Nucleus accumbens (tissue), 56 donors: ENCODE measurements at places on chromosomes 16 and 17.
A peak's percentile ranks its signal among the peaks of the same experiment; 100 is the strongest.

- DNase-seq: no peak
These were observed 139.5 kb downstream of the BCAS3 start for GRCh38 chr17:60817192-60817591.

DNA sequence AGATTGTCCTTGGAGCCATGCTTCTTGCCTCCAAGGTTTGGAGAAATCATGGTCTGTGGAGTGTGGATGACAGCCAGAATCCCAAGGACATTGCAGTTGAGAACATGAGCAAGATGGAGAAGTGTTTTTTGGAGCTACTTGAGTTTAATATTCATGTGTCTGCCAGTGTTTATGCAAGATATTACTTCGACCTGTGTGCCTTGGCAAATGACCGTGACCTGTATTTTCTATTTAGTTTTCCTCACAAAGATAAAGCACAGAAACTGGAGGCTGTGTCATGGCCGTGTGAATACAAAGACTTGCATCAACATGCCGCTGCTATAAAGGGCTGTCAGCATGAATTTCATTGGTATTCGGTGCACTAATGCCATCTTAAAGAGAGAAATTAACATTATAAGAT is 9.0 kb downstream of the GGA2 start:
- no peak for DNase-seq

DNA sequence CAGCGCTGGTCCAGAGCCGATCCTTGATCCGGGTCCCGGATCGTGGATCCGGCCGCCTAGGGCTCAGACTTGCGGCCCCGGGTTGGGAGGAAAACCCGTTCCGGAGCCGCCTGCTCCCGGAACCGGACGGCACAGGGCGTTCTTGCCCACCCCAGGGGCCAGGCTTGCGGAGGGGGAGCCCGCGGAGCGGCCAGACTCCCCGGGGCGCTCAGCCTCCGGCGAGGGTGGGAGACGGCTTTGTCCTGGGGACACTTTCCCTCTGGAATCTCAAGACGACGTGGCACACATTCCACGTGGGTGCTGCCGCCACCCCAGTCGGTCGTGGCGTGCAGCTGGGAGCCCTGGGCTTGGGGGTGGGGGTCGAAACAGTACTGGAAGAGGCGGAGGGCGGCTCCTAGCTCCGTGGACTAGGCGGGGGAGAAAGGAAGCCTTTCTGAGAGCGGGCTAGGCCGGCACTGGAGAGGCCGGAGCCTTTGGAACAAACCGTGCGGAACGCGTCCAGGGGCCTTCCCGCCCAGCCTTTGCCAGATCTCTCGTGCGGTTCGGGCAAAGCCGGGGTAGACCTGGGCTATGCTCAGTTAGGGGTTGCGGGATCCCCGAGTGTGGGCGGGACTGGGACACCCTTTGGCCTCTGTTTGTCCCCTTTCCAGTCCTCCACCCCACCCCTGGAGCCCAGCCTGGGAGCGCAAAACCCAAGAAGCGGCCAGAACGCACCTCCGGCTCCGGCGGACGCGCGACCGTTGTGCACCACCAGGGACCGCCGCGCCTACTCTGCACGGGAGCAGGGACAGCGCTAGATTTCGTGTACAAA is 26.5 kb downstream of the SREBF1 start:
- no peak for DNase-seq

DNA sequence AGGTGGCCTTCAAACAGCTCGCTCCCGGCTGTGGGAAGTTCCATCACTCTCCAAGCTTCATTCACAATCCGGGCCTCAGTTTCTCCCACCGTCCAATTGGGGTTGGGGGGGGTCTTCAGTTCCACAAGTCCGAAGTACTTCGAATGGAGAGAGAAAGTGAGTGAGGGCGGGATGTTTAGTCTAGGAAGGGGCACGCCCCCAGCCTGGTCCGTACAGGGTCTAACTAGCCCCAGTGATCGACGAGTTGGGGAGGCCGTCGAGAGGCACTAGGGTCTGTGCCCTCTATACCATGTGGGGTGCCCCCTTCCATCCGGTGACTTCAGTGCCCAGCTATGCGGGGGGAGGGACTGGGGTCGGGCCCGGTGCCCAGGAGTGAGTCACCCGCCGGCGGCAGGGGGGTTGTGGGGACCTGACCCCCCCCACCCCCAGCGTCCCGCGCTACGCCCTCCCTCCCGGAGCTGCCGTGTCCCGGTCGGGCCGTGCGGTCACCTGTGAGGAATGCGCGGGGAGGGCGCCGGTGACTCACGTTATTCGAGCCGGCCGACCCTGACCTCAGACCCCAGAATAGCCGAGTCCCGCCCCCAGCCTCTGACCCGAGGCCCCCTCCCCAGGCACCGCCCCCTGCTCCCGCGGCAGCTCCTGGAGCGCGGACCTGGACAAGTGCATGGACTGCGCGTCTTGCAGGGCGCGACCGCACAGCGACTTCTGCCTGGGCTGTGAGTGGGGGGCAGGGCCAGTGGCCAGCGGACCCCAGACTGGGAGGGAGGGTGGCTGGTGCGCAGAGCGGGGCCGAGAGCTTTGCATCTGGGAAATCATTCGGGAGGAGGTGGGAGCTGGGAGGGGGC is 658 bp downstream of the TNFRSF12A start:
- peak; percentile 19 for DNase-seq

- DNase-seq: no peak
These were observed 20.4 kb downstream of the OTOA start for GRCh38 chr16:21684199-21684598.

DNA sequence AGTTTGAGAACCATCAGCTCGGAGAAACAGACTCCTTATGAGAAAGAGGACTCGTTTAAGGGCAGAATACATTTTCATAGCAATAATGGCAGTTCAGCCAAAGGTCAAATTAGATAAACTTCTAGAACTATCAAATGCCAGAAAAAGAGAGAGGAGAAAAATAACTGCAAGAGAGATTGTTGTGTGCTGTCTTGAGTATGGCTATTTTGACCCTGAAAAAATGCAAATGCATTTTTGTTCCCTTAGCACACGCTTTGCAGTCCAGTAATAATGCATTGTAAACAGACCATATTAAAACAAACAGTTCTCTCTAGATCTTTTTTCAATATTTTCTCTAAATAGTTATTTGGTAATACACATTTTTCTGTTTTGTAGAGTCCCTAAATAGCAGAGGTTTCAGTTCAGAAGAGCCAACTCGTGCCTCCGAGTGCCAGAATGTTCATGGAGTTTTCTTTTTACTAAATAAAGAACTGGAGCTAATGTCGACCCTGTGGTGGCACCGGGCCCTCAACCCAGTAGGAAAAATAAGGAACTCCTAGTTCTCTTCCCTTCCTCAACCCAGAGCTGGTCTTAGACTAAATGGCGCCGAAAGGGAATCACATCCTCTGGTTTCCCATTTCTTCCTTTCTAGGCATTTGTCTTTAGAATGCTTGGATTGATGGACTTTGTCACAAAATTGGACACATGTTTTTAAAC is 298.0 kb downstream of the MAP2K4 start:
- DNase-seq: no peak

DNA sequence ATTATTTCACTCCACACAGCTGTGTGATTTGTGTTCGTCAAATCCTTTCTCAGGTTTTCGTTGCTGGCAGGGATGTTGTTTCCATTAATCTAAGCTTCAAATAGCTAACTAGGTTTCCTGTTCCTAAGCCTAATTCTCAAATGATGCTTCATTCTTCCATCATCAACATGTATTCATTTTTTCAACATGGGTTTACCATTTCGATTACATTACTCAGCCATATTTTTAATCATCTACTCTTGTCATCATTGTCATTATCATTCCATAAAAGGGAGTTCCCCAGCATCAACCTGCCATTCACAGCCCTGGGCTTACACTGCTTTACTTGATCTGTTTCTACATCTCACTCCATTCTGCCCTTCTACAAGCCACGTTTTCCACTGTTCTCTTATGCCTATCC is 33.3 kb upstream of the ANKFN1 start:
- DNase-seq: no peak

- DNase-seq: no peak
These were observed 103.9 kb upstream of the SEC14L1 start for GRCh38 chr17:77036841-77037381.

DNA sequence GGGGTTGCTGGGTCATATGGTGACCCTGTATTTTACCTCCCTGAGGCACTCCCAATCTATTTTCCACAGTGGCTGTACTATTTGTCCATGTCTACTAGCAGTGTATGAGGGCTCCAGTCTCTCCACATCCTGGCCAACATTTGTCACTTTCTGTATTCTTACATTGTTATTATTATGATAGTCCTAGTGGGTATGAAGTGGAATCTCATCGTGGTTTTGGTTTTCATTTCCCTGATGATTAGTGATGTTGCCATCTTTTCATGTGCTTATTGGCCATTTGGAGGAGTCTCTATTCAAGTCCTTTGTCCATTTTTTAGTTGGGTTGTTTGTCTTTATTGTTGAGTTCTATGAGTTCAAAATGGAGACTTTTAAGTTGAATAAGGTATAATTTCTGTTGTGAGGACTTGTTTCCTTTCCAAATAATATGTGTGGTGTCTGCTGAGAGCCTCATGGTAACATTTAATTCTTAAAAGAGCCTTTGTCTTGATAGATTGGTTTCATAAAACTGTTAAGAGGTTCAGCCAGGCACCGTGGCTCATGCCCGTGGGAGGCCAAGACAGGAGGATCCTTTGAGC is 108.2 kb downstream of the RPTOR start:
- no peak for DNase-seq

DNA sequence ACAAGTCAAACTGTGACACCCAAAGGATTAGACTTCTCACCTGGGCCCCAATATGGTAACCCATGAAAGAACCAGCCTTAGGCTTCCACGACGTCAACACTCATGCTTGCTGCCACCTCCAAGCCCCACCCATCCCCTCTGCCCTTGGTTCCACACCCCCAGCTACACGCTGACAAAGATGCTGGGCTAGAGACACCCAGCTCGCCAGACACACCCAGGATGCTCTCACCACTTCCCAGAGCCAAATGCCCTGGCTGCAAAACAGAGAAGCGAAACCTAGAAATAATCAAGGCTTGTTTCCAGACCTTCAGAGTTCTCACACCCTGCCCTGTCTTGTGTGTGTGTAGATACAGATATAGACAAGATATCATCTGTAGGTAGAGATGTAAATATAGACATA is 26.0 kb upstream of the ADCY9 start:
- no peak for DNase-seq

DNA sequence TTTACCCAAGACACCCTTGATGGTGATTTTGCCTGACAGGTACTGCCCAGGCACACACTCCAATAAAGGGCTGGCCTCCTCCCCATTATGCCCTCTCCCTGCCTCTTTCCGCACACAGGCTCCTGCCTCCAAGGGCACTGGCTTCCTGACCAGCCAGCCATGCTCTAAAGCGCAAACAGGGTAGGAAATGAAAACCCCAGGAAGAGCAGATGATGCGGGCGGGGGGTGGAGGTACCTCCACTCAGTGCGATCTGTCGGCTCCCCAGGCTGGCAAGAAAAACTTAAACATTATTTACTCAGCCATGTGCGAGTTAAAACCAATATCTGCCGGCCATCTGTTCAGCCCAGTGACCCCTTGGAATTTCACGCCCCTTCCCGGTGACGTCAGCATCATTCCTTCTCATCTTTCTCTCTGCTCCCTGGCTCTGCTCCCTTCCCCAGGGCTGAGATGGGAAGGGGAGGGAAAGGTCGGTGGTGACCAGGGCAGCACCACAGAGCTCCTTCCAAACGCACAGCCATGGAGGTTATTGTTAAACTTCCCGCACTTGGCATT is 262.5 kb downstream of the CBLN1 start:
- no peak for DNase-seq

DNA sequence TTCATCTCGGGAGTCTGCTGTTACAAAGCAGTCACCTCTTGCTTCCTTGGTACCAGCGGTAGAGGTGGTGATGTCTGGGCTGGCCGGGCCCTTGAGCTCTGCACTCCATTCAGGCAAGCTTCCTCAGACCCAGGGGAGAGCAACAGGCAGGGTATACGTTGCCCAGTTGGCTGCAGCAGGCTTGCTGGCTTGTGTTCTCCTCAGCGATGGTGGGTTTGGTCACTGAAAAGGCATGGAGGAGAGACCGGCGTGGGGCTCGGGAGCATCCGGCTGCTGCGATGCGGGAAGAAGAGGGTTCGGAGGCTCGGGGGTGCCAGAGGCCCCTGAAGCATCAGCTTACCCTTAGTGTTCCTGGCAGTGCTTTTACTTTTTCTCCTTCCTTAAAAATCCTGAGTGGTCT is 25.8 kb downstream of the SAP30BP start:
- DNase-seq: no peak

GRCh38 chr17:17784657-17785267 is 52.0 kb downstream of the SREBF1 start:
- no peak for DNase-seq

DNA sequence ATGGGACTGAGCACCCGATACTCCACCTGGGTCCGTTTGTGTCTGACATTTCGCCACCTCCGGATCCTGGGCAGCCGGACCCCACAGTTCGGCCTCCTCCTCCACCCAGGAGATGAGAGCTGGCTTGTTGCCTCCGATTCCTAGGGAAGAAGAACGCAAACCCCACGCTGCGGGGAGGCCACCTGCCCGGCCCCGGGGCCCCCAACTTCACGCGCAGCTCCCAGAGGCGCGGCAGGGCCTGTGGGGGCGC is 542 bp downstream of the ZNF764 start:
- no peak for DNase-seq

- DNase-seq: no peak
These were observed 104.3 kb downstream of the PHKB start for GRCh38 chr16:47565454-47565853.

DNA sequence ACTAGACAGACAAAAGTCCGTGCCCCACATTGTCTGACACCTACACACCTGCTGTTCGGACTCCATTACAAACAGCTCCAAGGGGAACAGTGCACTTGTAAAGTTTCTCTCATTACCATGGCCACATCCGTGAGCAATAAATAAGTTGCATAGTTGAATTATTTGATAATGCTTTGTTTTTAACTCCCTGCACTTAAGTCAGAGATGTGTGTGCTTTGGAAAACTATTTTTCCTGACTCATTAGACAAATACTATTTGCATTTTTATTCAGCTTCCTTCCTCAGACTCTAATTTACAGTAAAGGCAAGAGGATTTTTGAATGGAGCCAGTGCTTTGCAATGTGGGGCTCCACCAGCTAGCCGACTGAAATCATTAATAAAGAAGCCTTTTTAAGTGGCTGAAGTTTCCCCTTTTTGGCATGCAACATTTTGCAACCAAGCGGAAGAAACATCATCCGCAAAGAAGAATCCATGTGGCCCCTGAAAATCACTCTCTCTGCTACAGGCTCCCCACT is 6.5 kb upstream of the CCL2 start:
- no peak for DNase-seq

GRCh38 chr17:19757536-19758180 is 9.6 kb upstream of the ALDH3A1 start:
- no peak for DNase-seq

GRCh38 chr17:34582185-34582900 is 3.0 kb downstream of the TMEM132E start:
- no peak for DNase-seq
